ENCODE measurements at places on chromosomes 16 and 17.
A peak's percentile ranks its signal among the peaks of the same experiment; 100 is the strongest.

GRCh38 chr17:81322271-81323082, 27.4 kb upstream of the SLC38A10 start:
- DNase-seq, result peak; percentile 63

GRCh38 chr17:51000835-51001638, 119.6 kb downstream of the SPAG9 start:
- DNase-seq, result peak; percentile 47

- DNase-seq, result no peak
These were observed 43.3 kb downstream of the WWOX start for GRCh38 chr16:78142788-78143187.

GRCh38 chr16:26567356-26567755, 499.4 kb upstream of the C16orf82 start:
- no peak for DNase-seq

DNA sequence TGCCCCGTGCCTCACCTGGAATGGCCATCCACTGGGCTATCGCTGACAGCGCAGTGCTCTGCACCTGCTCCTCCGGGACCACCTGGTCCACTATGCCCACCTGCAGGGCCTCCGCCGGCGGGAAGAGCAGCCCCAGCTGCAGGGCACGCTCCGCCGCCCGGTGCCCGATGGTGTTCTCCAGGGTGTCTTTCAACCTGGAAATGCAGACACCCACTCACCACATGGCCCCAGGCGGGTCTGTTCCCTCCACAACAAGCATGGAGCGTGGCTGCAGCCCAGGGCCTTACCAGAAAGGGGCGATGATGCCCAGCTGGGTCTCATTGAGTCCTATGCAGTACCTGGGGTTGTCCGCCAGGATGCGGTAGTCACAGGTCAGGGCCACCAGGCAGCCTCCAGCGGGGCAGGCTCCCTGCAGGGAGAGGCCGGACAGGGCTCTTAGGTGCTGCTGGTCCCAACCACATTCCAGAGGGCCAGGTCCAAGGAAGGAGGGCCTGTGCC, 6.8 kb downstream of the DNASE1L2 start:
- DNase-seq, result no peak

DNA sequence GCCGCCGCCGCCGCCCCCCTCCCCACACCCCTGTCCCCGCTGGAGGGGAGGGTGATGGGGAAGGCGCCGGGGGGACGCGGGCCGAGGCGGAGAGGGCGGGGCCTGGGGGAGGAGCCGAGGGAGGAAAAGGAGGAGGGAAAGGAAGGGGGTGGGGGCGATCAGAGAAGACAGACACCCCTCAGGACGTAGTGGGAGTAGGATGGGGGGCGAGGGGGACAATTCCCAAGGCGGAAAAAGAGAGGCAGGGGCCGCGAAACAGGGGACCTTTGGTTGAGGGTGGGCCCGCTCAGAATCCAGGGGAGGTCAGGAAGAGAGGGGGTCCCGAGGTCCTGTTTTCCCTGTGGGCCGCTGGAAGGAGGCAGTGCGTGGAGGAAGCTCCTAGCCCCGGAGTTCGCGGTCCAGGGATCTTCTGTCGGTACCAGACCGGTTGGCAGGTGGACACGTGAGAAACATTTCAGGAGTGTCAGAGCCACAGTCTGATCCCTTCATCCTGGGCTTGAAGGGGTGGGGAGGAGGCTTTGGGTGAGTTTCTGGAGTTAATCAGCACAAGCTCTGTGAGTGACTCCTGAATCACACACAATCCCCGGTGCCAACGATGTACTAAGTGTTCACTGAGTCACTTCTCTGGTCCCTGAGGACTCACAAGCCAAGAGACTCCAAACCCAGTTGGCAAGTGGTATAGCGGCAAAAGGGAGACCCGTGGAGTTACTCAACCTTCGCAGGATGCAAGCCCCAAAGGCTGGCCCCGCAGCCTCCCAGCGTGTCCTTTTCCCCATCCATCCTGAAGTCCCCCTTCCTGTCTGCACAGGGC, at the start of gene XYLT1:
Gene XYLT1 (minus strand): TSS at position 53 of the 811 bp plus-strand sequence. CDS start 164 bp downstream, outside the sequence.
- no peak for DNase-seq

- DNase-seq, result no peak
These were observed 3.3 kb upstream of the CES1 start for GRCh38 chr16:55836158-55836611.

- DNase-seq, result no peak
These were observed 21.9 kb upstream of the GPRC5C start for GRCh38 chr17:74410001-74410443.

- DNase-seq, result no peak
These were observed 46.5 kb downstream of the GPRC5B start for GRCh38 chr16:19837984-19838707.

GRCh38 chr16:84741340-84741830, 41.6 kb downstream of the USP10 start:
- DNase-seq, result no peak
